ELR (cell line): ENCODE measurements at places on chromosomes 7 and 10.

DNA sequence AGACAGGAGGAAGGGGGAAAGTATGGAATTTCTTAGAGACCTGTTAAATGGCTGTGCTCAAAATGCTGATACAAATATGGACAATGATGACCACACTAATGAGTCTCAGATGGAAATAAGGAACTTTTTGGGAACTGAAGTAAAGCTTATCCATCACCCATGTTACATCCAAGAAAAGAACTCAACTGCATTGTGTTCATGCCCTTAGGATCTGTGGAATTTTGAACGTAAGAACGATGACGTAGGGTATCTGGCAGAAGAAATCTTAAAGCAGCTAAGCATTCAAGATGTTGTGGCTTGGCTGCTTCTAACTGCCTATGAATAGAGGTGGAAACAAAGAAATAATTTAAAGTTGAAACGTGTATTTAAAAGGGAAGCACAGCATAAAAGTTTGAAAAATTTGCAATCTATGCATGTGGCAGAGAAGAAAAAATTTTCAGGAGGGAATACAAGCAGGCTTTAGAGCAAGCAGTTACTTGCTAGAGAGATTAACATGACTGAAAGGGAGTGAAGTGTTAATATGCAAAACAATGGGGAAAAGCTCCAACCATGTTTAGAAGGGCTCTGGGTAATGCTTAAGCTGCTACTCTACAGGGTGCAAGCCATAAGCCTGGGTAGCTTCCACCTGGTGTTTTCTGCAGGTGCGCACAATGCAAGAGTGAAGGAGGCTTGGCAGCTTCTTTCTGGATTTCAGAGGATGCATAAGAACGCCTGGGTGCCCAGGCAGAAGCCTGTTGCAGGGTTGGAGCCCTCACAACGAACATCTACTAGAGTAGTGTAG, 499.7 kb upstream of the SEMA3D start:
- DNase-seq, result no peak

GRCh38 chr10:98485959-98486358, 39.2 kb upstream of the HPS1 start:
- DNase-seq, result peak; percentile 49

- no peak for DNase-seq
Measured at GRCh38 chr10:116104210-116104932, 168.6 kb downstream of the GFRA1 start.

DNA sequence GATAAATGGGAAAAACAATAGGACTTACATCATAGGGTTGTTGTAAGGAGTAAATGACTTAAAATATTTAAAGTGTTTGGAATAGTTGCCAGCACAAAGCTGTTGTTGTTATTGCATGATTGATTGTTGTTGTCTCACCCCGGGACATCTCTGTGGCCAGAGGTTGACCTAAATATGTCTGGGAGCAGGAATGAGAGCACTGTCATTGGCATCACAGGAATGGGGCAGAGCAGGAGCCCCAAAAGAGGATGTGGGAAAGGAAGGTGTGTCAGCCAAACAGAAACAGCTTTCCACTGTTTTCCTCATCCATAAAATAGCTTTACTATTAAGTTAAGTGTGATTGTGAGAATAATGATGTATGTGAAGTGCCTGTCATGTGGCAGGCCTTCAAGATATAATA, 121.6 kb downstream of the TMEM168 start:
- no peak for DNase-seq

DNA sequence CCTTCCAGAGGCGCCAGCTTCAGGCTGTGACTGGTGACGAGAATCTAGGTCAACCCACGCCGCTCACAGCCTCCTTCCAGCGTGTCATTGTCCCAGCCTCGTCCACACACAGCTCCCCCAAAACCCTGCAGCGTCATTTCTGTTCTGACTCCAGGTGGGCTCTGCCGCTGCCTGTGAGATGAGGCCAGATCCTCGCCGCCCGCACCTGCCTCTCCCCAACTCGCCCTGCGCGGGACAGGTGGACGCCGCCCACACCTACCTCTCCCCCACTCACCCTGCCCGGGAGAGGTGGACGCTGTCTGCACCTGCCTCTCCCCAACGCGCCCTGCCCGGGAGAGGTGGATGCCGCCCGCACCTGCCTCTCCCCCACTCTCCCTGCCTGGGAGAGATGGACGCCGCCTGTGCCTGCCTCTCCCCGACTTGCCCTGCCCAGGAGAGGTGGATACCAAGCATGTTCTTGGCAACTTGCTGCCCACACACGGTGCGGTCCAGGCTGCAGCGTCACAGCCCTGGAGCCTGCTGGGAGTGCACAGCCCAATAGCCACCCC, 32.0 kb upstream of the CFAP46 start:
- DNase-seq, result no peak

GRCh38 chr10:131729361-131729760, 171.4 kb upstream of the PPP2R2D start:
- DNase-seq, result no peak

DNA sequence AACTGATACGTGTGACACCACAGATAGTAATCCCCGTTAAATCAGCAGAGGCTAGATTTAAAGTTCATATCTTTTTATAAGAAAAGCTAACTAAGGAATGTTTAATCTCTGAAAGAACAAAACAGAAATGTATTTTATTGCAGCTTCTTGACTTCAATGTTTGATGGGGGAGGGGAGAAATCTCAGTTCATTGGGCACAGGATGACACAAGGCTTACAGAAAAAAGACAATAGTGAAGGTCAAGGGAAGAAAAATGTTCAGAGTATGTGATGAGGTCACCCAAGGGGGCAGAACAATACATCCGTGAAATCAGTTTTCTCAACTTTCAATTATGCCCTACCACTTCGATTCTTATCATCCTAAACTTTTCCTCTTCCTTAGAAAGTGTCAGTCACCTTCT, 102.9 kb downstream of the ELAPOR2 start:
- no peak for DNase-seq
